ENCODE measurements at places on chromosomes 6 and 20.
A peak's percentile ranks its signal among the peaks of the same experiment; 100 is the strongest.

GRCh38 chr6:154745243-154745642 lies 12.0 kb downstream of the SCAF8 start:
- DNase-seq = no peak

DNA sequence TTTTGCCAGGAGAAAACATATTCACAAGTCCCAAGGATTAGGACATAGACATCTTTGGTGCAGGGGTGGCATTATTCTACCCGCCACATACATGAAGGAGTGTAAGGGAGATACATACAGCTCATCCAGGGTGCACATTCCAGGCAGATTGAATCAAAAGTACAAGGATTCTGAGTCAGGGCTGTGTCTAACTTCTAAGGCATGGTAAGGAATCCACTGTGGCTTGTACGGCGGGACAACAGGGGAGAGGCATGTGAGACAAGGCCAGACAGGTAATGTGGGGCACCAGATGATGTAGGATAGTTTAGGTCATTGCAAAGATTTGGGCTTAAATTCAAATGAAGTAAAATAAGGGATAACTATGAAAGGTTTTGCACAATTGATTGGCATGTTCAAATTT lies 780.9 kb downstream of the C6orf118 start:
- no peak for DNase-seq

- no peak for DNase-seq
Observed at GRCh38 chr6:34152042-34152524, 6.2 kb upstream of the GRM4 start.

GRCh38 chr6:30821862-30822784 lies 62.2 kb upstream of the DDR1 start:
- no peak for DNase-seq

- DNase-seq = no peak
Observed at GRCh38 chr6:163720005-163720404, 305.5 kb downstream of the QKI start.

- DNase-seq = no peak
Observed at GRCh38 chr6:53627391-53628218, 38.0 kb downstream of the KLHL31 start.

- DNase-seq = no peak
Observed at GRCh38 chr6:150443621-150444020, 74.8 kb downstream of the IYD start.

- no peak for DNase-seq
Observed at GRCh38 chr20:23970049-23970448, 18.5 kb downstream of the GGTLC1 start.

DNA sequence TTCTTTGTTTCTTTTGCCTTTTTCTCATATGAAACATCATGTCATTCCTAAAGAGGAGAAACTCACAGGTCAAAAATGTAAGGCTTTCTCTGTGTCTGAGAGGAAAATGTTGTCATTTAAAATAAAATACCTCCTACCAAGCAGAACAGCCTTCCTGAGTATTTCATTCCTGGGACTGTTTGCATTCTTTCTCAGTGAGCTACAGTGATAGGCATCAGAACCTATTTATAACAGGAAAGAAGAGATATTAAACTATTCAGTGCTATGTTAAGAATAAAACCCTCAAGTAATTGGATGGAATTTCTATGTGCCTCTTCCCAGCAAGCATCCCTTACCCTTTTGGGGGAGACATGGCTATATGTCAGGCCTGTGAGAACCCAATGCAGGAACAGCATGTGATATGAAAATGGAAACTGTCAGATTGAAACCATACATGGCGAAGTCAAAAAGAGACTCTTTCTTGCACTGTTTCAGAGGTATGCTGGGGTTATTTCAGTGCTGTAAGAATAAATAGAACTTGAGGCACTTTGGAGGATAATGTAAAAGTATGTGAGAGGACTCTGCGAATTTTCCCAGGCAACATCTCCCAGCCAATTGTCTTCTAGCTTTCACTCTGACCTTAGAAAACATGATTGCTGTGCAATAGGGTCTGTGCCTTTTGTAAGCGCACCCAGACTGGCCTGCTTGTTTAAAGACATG lies 133.8 kb upstream of the CCN2 start:
- DNase-seq = no peak

- no peak for DNase-seq
Observed at GRCh38 chr6:83071707-83072106, 4.2 kb downstream of the DOP1A start.

DNA sequence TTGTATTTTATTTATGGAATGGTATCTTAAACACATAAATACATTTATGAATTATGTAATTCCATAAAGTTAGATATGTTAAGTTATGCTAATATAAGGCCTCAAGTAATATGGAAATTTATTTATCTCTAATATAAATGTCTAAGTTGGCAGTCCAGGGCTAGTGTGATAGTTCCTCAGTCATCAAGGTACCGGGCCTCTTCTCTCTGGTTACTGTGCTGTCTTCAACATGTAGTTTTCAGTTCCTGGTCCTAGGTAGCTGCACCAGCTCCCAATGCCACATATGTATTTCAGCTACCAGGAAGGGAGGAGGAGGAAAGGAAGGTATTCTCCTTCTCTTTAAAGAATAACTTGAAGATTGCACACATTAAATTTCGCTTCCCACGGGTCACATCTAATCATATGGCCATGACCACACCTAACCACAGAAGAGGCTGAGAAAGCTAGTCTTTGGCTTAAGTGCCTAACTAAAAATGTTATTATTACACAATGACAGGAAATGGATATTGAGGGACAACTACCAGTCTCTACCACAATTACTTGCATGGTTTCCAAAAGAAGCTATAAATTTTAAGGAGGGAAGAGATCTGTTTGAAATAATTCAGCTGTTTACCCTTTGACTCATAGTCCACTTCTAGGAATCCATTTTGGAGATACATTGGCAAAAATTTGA lies 68.6 kb downstream of the BCKDHB start:
- no peak for DNase-seq

- no peak for DNase-seq
Observed at GRCh38 chr6:139161817-139162284, 27.0 kb downstream of the HECA start.

GRCh38 chr20:19872001-19872400 lies 113.9 kb downstream of the RIN2 start:
- DNase-seq = no peak

- DNase-seq = no peak
Observed at GRCh38 chr20:51756653-51757052, 11.5 kb downstream of the ATP9A start.

DNA sequence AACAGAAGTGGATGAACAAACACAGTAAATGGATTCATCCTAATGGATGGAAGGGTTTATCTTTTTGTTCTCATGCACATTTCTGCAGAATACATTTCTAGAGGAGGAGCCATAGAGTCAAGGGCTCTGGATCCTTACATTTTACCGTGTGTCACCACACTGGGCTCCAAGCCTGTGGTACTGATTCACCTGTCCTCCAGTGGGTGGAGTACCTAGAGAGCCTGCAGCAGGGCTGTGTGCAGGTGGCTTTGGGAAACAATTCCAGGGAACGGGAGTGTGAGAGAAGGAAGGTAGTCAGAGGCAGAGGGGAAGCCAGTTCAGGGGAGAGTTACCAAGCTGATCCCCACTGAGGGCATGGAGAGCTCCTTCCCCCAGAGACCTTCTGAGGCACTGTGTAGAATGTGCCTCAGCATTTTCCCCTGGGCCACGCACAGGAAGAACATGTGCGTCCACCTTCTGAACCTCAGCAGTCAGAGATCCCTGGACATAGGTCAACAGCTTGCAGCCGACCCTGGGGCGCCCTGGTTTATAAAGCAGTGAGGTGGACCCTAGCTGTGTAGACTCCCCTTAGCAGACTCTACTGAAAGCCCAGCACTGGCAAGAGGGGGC lies 85.3 kb upstream of the SLC22A23 start:
- DNase-seq = no peak

GRCh38 chr20:46894579-46894958 lies at the start of gene EYA2:
TSS of gene EYA2 (plus strand) at chr20:46894843. CDS start at chr20:46990011, 95,168 bp downstream.
- DNase-seq = peak; percentile 19

GRCh38 chr6:79574630-79575225 lies 37.5 kb upstream of the LCA5 start:
- no peak for DNase-seq

DNA sequence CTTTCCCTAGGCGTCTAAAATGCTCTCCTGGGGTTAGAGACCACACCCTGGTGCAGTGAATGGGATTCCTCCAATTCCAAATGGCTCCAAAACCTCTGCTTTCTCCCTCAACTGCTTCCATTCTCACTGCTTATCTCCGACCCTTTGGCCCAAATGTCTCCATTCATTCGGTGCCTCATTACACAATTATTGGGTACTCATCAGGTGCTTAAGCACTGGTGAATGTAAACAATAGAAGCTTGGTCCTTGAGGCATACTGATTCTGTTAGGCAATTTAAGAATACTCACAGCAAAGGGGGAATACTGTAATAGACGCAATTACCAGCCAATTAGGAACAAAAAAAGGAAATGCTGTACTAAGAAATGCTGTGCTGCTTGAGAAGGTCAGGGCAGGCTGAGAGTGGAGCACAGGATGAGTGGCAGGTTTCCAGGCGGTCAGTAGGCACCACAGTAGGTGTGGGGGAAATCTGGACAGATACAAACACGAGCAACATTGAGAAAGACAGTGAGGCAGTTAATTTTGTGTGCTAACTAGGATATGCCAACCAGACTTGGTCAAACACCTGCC lies 23.0 kb downstream of the GMDS start:
- DNase-seq = no peak

DNA sequence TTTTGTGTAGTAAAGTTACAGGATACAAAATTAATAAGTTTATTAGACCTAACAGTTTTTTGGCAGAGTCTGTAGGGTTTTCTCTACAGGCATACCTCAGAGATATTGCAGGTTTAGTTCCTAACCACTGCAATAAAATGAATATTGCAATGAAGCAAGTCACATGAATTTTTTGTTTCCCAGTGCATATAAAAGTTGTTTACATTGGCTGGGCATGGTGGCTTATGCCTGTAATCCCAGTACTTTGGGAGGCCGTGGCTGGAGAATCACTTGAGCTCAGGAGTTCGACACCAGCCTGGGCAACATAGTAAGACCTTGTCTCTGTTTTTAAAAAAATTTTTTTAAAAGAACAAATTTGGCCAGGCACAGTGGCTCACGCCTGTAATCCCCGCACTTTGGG lies 16.0 kb downstream of the C6orf52 start:
- no peak for DNase-seq

DNA sequence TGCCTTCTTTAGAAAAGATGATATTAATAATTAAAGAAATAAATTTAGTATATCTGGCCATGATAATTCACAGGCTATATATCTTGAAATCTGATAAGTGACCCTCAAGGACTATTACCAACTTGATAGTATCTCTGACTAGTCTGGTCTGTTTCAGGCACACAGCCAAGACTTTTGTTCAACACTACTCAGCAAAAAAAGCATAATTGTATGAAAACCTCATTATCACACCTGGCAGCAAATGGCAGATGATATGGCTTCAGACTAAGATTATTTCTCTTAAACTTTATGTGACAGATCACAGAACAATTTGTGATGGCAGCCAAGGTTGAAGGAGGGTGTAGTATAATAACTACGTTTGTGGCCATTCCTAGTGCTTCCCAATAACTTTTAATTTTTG lies 114.7 kb downstream of the RWDD2A start:
- DNase-seq = no peak

DNA sequence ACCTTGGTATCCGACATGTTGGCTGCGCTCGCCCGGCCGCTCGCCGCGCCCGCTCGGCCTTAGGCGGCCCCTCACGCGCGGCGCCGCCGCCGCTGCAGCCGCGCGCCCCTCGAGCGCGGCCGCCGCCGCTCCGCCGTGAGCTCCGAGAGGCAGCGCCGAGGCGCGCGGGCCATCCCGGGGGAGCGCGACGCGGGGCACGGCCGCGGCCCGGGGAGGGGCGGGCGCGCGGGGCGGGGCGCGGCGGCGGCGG lies at the start of gene KIF13A:
TSS of gene KIF13A (minus strand) at position 189 of the 250 bp plus-strand sequence. CDS start at position 17, 172 bp downstream.
- DNase-seq = no peak

- DNase-seq = no peak
Observed at GRCh38 chr6:168060521-168060931, 18.5 kb downstream of the FRMD1 start.

GRCh38 chr20:6974838-6975237 lies 207.4 kb downstream of the BMP2 start:
- no peak for DNase-seq

GRCh38 chr6:144159223-144159622 lies 8.9 kb downstream of the STX11 start:
- DNase-seq = no peak

- peak; percentile 30 for DNase-seq
Observed at GRCh38 chr6:46090115-46091079, 39.4 kb upstream of the ENPP4 start.

DNA sequence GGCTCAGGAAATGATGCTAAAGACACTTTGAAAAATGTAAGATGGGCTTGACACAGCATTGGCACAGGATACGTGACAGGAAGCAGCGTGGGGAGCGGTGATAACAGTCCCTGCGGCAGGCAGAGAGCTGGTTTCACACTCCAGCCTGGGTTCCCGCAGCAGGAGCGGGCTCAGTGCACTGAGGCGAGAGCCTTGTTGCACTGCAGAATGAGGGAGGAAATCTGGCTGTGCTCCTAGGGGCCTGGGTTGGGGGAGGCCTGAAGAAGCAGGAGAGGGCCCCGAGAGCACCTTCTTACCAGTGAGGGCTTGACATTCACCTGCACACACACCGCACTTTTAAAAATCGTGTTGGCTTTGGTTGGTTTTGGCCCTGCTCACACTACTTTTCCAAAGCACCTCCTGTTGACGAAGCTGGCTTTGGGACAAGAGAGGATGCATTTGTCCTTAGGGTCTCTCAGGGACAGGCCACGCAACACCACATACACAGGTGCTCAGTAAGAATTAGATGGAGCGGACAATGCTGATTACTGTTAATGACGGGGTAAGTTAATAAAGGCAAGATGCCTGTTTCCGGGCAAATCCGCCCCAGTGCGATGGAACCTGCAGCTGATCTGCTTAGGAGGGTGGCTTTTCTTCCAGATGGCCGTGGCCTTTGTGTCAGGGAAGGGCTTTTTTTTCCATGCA lies 49.4 kb upstream of the ARMC2 start:
- no peak for DNase-seq

- no peak for DNase-seq
Observed at GRCh38 chr6:35411066-35411465, 41.1 kb upstream of the FANCE start.

- DNase-seq = no peak
Observed at GRCh38 chr6:126807876-126808275, 310.6 kb upstream of the RSPO3 start.

GRCh38 chr6:108008363-108008762 lies 50.4 kb upstream of the SEC63 start:
- DNase-seq = no peak

- no peak for DNase-seq
Observed at GRCh38 chr6:152461556-152461955, 175.6 kb downstream of the SYNE1 start.

DNA sequence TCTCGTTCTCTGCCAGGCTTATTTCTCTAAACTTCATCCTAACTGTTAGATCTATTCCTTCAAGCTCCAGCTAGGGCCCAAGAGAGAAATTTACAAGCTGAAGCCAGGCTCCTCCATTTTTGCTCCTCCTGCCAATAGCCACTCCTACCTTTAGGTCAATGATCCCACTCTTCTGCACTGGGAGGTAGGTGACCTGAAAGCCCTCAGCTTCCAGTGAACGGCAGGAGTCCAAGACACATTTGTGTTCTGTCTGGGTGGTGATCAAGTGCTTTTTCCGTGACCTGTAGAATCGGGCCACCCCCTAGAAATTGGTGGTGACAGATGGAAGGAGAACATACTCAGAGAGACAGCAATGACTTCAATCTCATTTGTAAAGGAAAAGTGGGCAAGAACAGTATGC lies 8.9 kb downstream of the NFS1 start:
- no peak for DNase-seq

GRCh38 chr20:57737349-57737748 lies 27.5 kb upstream of the PMEPA1 start:
- DNase-seq = no peak

GRCh38 chr6:42711930-42712329 lies 10.5 kb downstream of the PRPH2 start:
- no peak for DNase-seq

Data from amygdala (tissue), 56 donors.